ENCODE measurements at places on chromosomes 4 and X. TPM values are rescaled to one million over a fixed set of nuclear protein-coding genes. Genes with fewer than 3 reads are reported as not detected.

- DNase-seq = no peak
Observed at GRCh38 chr4:6309777-6310176, 40.1 kb downstream of the WFS1 start.

Gene MAGEB2
- not detected for polyA plus RNA-seq

- no peak for DNase-seq
Observed at GRCh38 chr4:156144961-156145360, 191.3 kb upstream of the CTSO start.

DNA sequence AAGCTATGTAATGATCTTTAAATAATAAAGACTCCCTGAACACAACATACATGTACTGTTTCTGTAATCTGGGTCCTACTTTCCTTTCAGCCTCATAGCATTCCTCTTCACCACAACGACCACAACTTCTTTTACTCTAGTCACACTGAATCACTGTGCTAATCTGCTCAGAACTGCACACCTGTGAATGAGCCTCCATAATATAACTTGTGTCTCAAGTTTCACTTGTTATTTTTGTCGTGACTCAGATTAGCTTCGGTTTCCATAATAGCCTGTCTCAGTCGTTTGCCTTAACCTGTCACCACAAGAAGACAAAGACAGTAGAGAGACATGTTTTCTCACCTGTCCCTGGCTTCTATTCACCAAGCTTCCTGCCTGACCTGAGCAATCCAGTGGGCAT lies 61.8 kb downstream of the MAGED1 start:
- DNase-seq = no peak

DNA sequence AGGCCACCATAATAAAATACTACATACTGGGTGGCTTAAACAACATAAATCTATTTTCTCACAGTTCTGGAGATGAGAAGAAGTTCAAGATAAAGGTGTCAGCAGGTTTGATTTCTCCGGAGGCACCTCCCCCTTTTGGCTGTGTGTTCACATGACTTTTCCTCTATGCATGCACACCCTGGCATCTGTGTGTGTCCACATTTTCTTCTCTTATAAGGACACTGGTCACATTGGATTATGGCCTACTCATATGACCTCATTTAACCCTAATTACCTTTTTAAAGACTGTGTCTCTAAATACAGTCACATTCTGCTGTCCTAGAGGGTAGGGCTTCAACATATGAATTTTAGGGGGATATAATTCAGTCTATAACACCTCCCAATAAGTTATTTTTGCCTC lies 79.8 kb downstream of the DCLK2 start:
- no peak for DNase-seq

DNA sequence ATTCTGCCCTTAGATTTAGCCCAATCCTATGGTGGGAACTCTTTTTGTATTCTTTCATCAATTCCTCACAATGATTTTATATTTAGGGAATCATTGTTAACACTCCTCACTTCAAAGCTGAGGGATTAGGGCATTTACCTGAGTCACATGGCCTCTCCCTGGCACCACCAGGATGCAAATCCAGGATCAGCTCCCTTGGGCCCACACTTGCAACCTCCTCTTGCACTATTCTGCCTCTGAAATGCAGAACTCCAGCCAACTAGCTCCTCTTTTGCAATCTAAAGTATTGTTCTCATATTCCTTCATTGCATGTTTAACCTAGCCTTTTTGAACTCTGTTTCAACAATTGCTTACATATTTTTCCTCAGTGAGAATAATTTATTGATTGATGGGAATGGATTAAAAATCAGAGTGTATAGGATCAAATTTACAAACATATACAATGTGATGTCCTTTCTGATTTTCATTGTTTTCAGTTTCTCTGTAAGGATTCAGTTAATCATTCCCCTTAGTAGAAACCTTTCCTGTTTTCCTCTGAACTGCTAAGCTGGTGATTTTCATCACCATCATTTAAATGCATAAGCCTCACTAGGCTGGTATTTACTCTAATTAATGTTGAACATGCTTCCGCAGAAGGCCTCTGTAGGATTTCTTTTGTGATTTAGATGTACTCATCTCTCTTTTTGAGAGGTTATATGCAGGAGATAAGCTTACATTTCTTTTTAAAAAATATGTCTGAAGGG lies 3.3 kb upstream of the RELL1 start:
- no peak for DNase-seq
